GM10248 (cell line): ENCODE measurements at places on chromosomes 12 and 14.

DNA sequence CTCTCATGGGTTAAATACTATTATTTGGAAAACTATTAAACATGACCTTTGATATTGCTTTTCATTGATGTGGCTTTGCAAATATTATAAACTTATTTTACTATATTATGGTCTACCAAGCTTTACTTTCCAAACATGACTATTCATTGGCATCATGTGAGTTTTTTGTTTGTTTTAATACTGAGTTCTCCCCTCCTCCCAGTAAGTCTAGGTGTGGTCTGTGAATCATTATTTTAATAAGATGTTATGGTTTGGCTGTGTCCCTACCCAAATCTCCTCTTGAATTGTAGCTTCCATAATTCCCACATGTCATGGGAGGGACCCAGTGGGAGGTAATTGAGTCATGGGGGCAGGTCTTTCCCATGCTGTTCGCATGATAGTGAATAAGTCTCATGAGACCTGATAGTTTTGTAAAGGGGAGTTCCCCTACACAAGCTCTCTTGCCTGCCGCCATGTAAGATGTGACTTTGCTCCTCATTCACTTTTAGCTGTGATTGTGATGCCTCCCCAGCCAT, 80.0 kb downstream of the BORCS5 start:
- DNase-seq, result no peak

DNA sequence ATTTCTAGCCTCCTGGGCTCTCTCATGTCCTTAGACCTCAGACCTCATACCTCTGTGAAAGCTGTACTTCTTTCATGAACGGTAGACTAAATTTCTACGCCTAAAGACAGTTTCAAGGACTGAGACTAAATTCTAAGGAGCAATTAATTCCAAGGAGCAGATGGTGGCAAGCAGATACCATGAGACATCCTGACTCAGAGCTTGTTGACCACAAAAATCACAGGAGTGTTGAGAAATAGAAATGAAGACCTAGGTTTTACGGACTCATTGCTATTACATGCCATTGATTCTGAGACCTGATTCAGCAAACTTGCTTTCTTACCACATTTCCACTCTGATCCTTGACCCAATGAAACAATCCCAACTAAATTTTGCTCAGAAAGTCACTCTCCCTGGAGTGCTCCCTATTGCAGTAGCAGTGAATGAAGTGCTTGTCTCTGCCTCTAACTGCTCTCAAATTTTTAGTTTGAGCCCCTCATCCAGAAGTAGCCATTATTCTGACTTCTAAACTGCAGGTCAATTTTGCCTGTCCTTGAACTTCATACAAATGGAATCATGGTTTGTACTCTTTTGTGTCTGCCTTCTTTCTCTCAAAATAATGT, 52.0 kb downstream of the PEX5 start:
- DNase-seq, result no peak

- DNase-seq, result no peak
Observed at GRCh38 chr12:85155791-85156190, 119.6 kb downstream of the LRRIQ1 start.

DNA sequence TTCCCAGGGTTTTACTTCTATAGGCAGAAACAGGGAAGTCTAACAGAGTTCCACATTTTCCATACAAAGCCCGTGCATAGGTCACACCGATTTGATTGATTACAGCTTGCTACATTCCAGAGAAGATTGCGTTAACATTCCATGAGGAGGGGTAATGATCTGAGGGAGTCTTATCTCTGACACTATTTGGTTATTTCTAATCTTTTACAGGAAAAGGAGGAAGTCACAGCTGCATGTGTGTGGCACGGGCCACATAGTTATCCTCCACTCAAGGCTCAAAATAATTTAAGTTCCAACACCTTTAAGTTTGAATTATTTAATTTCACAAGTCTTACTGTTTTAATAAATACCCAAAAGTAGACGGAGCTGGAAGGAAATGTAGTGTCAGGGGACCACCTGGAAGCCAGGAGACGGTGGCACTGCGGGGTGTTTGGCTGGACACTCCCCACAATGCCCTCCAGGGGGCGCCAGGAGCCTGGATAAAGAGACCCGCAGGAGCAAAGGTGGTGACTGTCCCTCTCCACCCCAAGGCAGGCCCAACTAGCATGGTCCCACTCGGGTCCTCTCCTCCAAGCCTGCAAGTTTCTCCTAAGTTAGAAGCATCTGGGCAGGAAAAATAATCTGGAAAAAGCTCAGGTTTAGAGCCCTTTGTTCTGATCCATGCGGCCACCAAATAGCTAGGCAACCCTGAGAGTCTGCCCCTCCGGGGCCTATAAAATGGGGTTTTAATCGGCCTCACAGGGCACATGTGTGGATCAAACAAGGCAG, 20.2 kb downstream of the KRT8 start:
- peak; percentile 83 for DNase-seq

- DNase-seq, result peak; percentile 57
Observed at GRCh38 chr14:76908834-76909233, 82.6 kb downstream of the LRRC74A start.
